ENCODE measurements at places on chromosomes 1 and 21.

- no peak for DNase-seq
These were observed 78.7 kb downstream of the FGGY start for GRCh38 chr1:59375321-59376220.

DNA sequence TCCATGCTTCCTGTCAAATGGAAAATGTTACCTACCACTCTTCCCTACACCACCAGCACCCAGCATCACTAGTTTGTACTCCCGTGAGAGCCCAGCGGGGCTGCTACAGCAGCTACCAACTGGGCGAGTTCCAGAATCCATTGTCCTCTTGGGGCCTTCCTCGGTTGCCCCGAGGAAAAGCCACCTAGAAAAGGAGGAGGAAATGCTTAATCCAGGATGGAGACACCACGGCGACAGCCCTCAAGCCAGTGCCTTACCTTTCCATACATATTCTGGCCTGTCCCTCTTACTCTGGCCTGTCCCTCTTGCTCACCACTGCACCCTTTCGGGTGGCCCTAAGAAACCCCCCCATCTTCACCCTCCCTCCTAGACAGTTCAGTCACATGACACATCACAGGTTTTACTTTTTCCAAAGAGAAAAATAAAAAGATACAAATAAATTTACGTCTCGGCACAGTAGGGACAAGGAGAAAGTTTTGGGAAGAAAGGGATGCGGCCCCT lies 478 bp downstream of the RIT1 start:
- DNase-seq = no peak

GRCh38 chr21:32233055-32233546 lies 45.7 kb downstream of the MIS18A start:
- no peak for DNase-seq

- no peak for DNase-seq
These were observed 28.6 kb upstream of the DUSP23 start for GRCh38 chr1:159752135-159752580.

DNA sequence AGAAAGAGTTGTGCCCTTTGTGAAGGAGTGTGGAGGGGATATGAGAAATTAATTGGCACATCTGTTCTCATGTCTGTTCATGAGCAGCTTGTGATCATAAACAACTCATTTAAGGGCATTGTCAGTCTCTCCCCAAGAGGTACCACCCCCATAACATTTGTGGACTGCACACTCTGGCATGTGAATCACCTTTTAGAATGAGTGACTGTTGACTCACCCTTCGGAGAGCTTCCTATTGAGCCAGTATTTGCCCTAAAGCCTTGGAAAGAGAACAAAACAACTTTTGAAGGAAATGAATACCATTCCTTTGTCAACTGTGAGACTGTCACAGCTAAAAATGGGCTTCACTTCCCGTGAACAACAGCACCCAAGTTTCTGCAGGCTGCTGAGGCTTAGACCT lies 27.5 kb upstream of the MYSM1 start:
- no peak for DNase-seq

- no peak for DNase-seq
These were observed 87.4 kb upstream of the C1orf21 start for GRCh38 chr1:184299406-184299790.

DNA sequence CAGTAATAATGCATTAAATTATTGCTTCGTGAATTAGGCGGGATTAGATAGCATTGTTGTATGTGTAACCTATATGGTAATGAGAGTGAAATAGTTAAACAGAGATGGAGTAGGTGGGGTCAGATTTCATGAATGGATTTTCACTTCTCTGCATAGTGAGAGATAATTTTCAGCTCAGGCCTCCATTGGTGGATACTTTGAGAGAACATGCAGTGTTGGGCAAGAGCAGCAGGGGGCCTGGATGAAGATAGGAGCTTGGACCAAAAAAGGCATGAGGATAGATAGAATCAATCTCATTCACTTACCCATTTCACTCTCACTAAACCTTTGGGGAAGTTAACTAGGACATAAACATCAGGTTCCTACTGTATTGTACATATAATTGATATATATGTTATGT lies 39.5 kb upstream of the C1orf87 start:
- DNase-seq = no peak

Measured in inflammatory macrophage treated with lipopolysaccharide for 1 hour (primary cell).